ENCODE measurements at places on chromosomes 2 and 18.

GRCh38 chr2:220556658-220557057 lies 929.2 kb downstream of the SLC4A3 start:
- DNase-seq: no peak

DNA sequence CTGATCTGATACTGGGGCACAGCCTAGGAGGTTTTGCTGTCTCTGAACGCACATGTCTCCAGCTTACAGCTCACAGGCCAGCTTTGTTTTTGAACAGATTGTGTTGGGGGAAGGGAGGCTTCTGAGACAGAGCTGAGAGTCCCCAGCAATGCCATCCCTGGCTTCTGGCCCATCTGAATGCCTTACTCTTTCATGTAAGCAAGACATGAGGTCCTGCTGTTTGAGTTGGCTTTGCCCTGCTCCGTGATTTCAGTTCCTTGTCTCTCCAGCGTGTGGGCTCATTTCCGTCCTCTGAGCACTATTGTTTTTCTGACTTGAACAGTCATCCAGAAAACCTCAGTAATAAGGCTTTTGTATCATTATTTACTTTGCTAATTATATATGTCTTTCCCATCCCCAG lies 194.9 kb upstream of the TNP1 start:
- no peak for DNase-seq

- no peak for DNase-seq
Measured at GRCh38 chr18:39230086-39230803, 1664.6 kb upstream of the CELF4 start.

- DNase-seq: no peak
Measured at GRCh38 chr2:238169048-238169707, 10.4 kb downstream of the ERFE start.

DNA sequence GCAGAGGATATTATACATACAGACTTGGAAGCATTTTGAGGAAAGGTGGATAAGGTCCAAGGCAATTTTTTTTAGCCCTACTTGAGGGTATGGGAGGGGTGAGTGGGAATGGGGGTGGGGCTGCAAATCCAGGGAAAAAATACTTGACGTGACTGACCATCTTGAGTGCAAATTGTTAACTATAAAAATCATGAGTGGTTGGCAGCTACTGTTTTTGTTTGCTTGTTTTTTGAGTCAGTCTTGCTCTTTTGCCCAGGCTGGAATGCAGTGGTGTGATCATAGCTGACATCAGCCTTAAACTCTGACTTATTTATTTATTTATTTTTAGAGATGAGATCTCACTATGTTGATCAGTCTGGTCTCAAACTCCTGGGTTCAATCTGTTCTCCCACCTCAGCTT lies 458.8 kb downstream of the PIK3C3 start:
- no peak for DNase-seq

DNA sequence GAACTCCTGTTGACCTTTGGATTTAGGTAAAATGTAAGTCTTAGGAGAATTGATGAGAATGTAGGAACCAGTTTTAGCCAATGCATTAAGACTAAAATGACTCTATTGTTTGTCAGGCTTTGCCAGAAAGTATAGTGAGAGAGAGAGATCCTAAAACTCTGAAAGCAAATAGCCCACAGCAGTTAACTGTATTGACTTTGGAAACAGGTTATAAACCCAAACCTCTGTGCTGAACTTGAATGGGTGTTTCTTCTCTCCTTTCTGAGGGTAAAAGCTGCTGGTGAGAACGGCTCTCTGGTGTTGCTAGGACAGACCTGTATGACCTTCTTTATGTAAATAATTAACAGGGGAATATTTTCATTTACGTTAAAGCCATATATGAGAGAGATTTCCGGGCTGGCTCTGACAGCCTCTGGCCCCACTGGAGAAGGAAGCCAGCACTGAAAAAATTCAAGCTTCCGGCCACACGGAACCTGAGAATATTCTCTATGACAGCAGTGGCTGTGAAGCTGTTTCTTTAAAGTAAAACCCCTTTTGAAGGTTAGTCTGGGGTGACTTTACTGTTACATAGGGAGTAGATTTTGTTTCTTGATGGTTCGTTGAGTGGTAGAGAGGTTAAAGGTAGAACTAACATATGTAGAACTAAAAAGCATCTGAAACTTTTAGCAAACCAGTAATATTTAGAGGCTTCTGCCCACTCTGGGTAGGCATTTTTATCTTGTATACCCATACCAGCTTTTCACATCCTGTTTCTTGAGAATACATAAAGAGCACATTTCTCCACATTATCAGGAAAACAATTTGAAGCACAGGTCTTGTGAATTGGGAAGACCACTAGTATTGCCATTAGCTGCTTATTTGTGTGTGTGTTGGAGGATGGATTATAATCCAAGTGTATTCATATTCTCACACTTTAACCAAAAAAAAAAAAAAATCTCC lies 123.8 kb downstream of the SPTBN1 start:
- DNase-seq: peak; percentile 75

GRCh38 chr2:26394694-26395093 lies 7.0 kb upstream of the DRC1 start:
- no peak for DNase-seq

DNA sequence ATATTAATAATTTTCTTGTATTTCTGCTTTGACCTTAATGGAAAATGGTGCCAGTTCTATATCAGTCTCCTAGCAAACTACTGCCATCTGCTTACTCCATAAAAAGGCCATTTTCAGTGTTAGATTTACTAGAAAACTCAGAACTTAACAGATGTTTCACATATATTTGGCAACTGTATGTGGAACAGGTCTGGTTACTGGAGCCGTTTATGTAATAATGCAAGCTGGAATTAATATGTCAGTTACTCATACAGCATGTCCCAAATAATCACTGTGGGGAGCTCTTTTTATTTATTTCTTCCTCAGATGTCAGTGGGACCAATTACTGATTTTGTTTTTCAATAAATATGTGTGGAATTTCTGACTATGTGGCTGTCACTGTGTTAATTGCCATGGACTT lies 1247.6 kb downstream of the CNTNAP5 start:
- no peak for DNase-seq

GRCh38 chr2:219087848-219088247 lies 27.1 kb upstream of the IHH start:
- no peak for DNase-seq

- DNase-seq: no peak
Measured at GRCh38 chr2:55425431-55425831, 5.8 kb upstream of the CCDC88A start.

- DNase-seq: no peak
Measured at GRCh38 chr18:78090584-78090983, 840.9 kb downstream of the GALR1 start.

DNA sequence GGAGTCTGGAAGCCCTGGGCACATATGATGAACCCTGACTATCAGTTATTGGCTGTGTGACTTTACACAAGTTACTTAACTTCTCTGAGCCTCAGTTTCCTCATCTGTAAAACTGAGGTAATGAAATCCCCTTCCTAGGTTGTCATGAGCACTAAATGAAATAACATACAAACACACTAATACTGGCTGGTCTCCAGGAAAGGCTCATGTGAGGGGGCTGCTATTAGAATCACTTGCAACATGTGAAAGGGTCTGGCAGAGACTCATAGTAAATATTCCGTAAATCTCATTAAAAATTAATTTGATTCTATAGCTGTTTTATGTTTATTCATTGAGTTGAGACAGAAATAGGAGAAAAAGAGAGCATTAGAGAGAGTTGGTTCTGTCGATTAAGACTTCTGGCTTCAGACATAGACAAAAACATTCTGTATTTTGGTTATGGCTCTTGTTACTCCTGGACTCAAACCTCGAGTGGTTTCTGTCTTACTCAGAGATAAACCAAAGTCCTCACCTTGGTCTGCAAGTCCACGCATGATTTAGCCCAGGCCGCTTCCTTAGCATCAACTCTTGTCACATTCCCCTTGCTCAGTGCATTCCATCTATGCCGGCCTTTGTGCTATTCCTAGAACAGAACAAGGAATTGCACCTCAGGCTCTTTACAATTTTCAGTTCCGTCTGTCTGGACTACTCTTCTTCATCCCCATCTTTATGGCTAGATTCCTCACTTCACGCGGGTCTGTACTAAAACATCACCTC lies 139.1 kb downstream of the NXPH2 start:
- DNase-seq: no peak

GRCh38 chr2:182586426-182586825 lies 129.6 kb upstream of the DNAJC10 start:
- no peak for DNase-seq

DNA sequence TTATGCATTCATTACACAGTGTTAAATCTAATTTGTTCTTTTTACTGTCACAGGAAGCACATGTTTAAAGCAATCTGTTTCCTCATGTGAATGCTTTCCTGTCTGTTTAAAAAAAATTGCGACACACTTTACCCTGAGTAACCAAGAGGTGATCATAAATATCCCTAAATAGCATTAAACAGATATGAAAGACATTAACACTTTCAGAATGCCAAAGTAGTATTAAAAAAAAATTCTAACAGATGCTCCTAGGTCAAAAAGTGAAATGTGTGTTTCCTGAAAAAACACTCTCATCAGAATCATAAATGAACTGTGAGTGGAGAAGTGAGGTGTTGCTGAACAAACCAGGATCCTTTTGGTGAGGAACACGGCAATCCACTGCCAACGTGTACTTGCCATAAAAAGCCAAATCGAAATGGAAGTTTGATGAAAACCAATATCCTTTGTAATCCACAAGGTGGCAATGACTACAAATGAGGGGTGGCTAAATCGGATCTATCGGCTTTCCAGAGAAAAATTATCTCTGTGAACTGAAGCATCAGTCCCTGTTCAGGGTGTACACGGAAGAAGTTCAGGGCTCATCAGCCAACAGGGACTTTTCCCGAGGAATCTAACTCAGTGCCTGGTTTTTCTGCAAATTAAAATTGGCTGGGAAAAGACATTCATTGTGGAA lies 248.9 kb downstream of the TCF4 start:
- DNase-seq: no peak

- peak; percentile 58 for DNase-seq
Measured at GRCh38 chr18:76405681-76406356, 89.2 kb downstream of the ZNF516 start.

DNA sequence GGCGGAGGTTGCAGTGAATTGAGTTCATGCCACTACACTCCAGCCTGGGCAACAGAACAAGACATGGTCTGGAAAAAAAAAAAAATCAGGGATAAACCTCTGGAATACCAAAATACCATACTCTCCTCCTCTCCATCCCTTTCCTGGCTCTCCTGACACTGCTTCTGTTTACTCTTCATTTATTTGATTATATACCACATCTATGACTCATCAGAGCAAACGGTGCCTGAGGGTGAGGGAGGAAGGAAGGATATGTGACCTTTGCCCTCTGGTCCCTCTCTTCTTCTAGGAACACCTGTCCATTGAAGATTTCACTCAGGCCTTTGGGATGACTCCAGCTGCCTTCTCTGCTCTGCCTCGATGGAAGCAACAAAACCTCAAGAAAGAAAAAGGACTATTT lies 30.0 kb downstream of the VIL1 start:
- DNase-seq: no peak

GRCh38 chr2:108268001-108268400 lies 20.7 kb upstream of the SULT1C2 start:
- no peak for DNase-seq

DNA sequence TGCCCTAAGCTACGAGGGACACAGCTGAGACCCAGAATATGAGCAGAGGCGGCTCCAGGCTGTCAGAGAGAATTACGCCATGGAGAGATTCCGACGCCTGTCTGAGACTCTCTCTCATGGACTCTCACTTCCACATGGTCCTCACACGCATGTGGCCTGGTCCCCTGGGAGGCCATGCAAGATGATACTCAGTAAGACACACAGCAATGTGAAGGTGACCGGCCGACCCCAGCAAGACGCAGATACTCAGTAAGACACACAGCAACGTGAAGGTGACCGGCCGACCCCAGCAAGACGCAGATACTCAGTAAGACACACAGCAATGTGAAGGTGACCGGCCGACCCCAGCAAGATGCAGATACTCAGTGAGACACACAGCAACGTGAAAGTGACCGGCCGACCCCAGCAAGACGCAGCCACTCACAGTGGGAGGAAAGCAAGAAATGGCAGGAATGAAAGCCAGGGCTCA lies 400.8 kb upstream of the MYT1L start:
- no peak for DNase-seq

- DNase-seq: no peak
Measured at GRCh38 chr2:241274127-241274526, 41.3 kb downstream of the HDLBP start.

DNA sequence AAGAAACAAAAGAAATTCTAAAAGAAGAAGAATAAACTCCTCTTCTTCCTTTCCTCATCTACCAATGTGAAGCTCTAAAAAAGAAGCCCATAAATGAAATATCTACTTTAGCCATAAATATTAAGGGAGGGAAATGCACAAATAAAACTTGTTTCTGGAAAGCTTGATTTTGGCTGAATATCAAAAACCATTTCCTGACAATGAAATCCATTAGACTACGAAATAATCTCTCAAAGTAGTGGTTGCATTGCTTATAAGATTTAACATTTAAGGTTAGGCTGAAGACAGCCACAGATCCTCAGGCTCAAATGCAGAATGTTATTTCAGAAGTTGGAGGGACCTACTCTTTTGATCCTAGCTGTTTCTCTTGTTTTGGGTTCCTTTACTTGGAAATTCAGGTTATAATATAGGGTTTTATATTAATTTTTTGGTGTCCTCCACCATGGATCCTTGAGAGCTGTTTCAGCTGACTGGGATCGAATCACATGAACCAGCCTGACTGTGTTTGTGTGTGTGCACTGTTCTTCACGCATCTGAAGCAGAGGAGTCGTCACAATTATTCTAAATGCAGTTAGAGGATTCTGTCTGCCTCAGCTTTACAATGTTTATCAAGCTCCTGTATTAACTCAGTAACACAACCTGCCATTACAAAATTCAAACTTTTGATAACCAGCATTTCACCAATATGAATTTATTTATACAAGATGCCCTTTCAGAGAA lies 474.8 kb downstream of the ARHGAP15 start:
- no peak for DNase-seq

GRCh38 chr18:8051453-8051852 lies 484.3 kb downstream of the PTPRM start:
- no peak for DNase-seq

- DNase-seq: peak; percentile 36
Measured at GRCh38 chr2:25381502-25381901, 39.8 kb upstream of the DNMT3A start.

GRCh38 chr2:182280118-182280517 lies 146.7 kb downstream of the PDE1A start:
- no peak for DNase-seq

DNA sequence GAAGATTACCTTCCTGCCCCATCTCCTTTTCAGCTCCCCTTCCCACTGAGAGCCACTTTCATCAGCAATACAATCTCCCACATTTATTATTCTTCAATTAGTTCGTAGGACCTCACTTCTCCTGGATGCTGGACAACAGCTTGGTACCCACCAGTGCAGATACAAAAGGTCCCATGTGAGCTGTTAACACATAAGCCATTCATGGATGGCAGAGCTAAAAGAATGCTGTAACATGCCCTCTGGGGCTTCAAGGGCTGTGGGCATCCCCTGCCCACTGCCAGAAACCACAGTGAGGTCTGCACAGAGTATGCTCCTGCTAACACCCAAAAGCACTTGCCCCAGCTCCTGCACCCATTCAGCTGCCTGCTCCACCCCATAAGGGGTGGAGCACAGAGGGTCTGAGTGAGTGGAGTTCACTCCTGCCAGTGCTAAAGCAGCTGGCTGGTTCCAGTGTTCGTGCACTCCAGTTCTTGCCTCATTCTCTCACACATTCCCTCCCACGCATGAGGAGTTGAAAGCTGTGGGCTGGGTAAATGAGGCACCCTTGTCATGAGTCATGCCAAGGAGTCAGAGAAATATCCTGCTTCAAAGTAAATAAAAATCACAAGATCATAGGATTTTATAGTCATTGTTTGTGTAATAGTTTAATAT lies 305.9 kb upstream of the TMEFF2 start:
- DNase-seq: no peak

GRCh38 chr2:11855064-11855760 lies 108.8 kb downstream of the LPIN1 start:
- no peak for DNase-seq

- DNase-seq: no peak
Measured at GRCh38 chr2:142307616-142308115, 176.8 kb upstream of the LRP1B start.

All from activated effector memory CD4-positive, alpha-beta T cell treated with anti-CD3 and anti-CD28 coated beads, Interleukin-2, amount 50 U/mL, for 16 hours (primary cell).